ENCODE measurements at places on chromosomes 2 and 18.

DNA sequence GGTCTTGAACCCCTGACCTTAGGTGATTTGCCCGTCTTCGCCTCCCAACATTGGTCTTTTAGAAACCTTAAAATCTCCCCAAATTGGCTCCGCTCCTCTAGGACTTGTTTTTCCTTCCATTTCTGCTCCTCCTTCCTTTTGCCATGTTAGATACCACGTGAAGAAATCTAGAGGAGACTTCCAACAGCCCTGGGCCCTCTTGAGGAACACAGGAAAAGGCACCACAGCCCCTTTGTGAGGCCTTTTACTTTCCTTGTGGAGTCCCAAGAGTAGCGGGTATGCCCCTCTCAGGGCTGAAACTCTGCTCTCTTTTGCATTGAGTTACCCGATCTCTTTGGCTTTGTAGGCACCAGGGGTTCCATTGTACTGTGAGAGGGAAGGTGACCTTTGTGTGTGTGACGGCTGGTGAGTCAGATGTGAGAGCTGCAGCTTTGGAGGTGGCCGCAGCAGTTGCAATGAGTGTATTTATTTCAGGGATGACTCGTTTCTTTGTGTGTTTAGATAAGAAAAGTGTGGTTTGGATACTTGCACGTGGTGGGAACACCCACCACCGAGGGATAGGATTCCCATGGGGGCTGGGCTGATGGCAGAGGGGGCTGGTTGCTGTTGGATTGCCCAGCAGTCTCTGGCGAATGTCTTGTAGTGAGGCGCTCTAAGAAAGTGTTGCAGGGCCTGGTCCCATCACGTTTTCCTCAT, 218.4 kb upstream of the HS6ST1 start:
- DNase-seq, result no peak

- no peak for DNase-seq
Measured at GRCh38 chr18:355678-356077, 87.8 kb upstream of the THOC1 start.

DNA sequence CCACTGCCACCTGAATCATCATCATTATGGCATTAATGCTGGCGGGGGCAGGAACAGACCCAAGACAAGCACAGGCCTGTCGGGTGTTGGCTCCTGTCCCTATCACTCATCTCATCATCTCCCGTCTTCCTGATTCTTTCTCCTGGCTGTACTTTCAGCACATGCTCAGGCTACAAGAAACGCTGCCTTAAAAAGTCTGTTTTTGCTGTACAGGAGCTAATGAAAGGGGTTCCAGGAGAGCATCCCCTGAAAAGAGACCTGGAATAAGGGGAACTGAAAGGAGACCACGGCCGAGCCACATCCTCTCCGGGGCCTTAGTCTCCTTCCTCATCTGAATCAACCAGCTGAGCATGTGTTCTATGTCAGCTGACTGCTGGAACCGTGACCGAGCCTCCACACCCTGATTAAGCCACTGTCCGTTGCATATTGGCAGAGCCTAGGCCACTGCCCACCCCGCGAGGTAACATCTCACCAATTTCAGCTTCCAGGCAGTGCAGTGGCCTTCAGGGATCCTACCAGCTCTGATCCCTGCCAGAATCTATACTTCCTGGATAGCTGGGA, 62.6 kb downstream of the DNMT3A start:
- no peak for DNase-seq

GRCh38 chr2:208548700-208549099, 142.1 kb downstream of the PTH2R start:
- no peak for DNase-seq

GRCh38 chr2:228878138-228878537, 392.9 kb downstream of the PID1 start:
- no peak for DNase-seq

- DNase-seq, result no peak
Measured at GRCh38 chr2:28352104-28352503, 40.6 kb upstream of the FOSL2 start.

DNA sequence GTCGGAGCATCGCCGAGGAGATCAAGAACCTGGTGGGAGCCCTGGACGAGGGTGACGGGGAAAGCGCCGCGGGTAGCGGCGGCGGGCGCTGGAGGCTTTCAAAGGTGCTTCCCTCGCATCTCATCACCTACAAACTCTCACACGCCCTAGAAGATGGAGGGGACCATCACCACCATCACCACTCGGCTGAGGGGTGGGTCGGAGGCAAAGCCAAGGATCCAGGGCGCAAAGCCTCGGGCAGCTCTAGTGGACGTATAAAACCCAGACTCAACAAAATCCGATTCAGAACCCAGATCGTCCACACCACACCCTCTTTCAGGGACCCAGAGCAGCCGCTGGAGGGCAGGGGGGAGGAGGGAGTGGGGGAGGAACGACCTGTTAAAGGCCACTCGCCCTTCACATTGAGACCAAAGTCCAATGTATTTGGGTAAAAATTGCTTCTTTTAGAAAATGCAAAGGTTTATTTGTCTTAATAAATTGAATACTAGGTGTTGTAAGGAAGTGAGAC, 1.5 kb downstream of the SOWAHC start:
- DNase-seq, result no peak

GRCh38 chr2:40030456-40030975, 251.5 kb upstream of the THUMPD2 start:
- DNase-seq, result no peak

GRCh38 chr2:229174794-229175496, 96.1 kb downstream of the PID1 start:
- DNase-seq, result no peak

DNA sequence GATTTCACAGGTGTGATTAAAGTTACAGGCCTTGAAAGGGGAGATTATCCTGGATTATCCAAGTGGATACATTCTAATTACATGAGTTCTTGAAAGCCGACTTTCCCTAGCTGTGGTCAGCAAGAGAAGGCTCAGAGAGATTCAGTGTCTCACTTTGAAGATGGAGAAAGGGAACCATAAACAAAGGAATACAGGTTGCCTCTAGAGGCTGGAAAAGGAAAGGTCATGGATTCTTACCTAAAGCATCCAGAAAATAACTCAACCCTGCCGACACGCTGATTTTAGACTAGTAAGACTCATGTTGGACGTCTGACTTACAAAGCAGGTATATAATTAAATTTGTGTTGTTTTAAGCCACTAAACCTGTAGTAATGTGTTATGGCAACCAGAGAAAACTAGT, 1095.7 kb upstream of the ZEB2 start:
- DNase-seq, result no peak

DNA sequence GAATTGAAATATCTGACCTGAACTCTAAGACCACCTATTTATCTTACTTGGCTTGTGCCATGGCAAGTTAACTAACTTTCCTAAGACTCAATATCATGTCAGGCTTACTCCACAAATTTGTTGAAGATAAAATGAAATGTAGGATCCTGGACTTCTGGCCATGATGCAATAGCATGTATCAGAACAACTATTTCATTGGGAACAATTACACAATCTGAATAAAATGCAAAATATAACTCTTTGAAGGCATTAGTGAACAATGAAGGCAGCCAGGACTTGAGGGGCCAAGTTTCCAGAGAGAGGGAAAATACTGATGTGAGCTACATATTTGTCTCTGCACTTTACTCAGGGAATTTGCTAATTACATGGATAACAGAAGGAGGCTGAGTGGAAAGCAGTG, 476.5 kb upstream of the ACVR2A start:
- no peak for DNase-seq

DNA sequence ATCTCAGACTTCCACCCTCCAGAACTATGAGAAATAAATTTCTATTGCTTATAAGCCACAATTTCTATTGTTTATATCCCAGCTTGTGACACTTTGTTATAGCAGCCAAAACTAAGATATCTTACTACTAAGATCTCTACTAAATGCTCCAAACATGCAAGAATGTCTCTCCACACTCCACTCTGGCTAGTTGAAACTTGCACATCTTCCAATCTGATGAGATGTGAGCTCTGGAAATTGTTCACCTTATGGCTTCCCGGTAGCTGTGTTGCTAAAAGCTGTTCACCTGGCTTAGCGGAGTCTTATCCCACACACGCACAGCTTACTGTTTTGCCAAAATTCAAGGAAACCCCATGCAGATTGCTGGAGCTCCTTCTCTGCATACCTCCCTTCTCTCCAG, 43.9 kb downstream of the PKDCC start:
- DNase-seq, result no peak

DNA sequence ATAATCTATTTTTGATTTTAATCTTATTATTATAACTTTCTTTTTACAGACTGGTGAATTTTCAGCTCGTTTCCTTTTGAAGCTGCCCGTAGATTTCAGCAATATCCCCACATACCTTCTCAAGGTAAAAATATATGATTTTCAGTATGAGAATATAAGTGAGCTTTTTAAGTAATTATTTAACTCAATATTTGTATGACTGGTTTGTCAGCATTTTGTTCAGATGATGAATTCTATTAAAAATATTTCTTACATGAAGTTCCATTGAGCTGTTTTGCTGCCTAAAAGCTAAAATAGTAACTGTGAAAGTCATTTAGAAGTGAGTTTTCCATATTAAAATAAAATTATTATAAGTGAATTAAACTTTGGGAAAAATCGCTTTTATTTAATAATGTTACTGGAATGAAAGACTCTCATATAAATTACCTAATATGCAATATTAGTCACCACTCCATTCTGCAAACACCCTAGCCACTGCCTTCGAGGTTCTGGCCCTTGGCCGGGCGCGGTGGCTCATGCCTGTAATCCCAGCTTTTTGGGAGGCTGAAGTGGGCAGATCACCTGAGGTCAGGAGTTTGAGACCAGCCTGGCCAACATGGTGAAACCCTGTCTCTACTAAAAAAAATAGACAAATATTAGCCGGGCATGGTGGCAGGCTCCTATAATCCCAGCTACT, 155.3 kb downstream of the BABAM2 start:
- no peak for DNase-seq

DNA sequence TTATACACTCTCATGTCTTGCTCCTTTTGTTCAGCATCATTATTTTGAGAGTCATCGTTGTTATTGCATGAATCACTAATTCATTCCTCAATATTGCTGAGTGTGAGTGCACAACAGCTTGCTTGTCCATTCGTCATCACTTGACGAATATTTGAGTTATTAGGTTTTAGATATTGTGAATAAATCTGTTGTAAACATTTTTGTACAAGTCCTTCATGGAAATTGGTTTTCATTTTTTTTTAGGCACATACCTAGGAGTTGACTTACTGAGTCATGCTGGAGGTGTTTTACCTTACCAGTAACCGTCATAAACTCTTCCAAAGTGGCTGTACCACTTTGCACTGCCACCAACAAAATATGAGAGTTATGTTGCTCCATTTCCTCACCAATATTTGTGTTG, 84.2 kb upstream of the NCK2 start:
- DNase-seq, result no peak

DNA sequence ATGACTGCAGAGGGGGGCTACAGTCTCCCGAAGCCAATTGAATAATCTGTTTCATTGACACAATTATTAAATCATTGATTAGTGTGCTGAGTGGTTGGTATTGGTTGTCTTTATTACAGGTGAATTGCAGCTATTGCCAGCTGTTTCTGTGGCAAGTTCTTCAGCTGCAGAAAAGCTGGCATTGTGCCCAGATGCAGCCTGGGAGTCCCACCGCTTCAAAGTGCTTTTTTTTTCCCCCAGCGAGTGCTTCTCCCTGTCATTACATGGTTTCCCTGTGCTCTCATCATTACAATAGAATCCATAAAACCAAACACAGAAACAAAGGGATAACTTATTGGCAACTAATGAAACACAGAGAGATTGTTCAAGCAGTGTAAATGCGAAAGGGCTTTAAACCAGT, 164.7 kb downstream of the GRB14 start:
- no peak for DNase-seq

DNA sequence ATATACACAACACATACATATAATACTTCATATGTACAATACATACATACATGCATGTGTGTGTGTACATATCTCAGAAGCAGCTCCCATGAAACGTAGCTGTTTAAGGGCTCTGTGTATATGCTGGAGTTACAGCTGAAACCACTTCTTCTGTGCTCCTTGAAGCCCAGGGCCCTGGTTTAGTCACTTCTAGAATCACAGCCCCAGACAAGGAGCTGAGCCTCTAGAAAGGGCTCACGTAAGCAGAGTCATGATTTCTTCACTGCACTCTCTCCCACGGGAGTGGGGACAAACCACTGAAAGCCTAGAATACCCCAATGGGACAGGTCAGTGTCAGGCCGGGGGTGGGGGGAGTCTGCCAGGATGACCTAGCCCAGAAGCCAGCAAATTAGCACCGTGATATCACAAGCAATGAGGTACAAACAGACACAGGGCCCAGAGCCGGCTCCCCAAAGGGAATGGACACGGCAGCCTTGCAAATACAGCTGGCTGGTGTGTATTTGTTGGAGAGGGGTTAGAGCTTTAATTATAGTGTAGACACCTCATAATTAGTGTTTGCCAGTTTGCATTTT, 90.3 kb downstream of the C1QL2 start:
- DNase-seq, result no peak

GRCh38 chr18:39799006-39799405, 2156.0 kb upstream of the PIK3C3 start:
- no peak for DNase-seq

- DNase-seq, result no peak
Measured at GRCh38 chr2:178530625-178531142, 50.4 kb downstream of the PLEKHA3 start.

- no peak for DNase-seq
Measured at GRCh38 chr2:144946263-144946662, 426.3 kb upstream of the ZEB2 start.

- no peak for DNase-seq
Measured at GRCh38 chr2:43131890-43132682, 94.3 kb downstream of the ZFP36L2 start.

DNA sequence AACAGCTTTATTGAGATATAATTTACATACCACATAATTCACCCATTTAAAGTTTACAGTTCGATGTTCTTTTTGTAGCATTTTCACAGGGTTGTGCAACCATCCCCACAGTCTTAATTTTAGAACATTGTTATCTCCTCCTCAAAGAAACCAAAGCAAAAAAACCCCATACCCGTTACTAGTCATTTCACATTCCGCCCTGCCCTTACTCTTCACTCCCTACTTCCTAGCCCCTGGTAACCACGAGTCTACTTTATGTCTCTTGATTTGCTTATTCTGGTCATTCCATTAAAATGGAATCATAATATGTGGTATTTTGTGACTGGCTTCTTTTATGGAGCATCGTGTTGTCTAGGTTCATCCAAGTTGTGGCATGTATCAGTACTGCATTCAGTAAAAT, 137.7 kb downstream of the TANC1 start:
- no peak for DNase-seq

- no peak for DNase-seq
Measured at GRCh38 chr2:197145471-197146056, 165.0 kb downstream of the ANKRD44 start.

DNA sequence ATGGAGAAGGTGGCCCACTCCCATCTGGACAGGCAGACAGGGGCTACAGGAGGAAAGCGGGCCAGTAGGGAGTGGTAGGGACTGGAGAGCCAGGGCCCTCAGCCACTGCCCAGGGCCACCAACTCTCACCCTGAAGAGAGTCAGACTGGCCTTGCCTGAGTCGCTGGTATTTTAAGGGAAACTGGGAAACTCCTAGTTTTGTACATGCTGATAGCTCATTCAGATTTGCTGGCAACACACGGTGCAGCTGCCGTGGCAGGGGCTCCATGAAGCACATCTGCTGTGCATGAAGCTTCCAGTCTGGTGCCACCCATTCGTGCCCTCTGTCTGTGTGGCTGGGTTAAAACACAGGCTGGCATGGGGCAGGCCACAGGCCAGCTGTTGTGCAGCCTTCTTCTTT, 137.3 kb upstream of the GLI2 start:
- DNase-seq, result no peak

Measured in activated naive CD4-positive, alpha-beta T cell (primary cell).